ENCODE measurements at places on chromosomes 2 and 18. TPM values are rescaled to one million over a fixed set of nuclear protein-coding genes. Genes with fewer than 3 reads are reported as not detected.

Gene FER1L5
- 0.18 TPM for polyA plus RNA-seq

Gene UCN
- polyA plus RNA-seq: 0.99 TPM

Gene MAP3K19
- not detected for polyA plus RNA-seq

Gene DNER
- 4.7 TPM for polyA plus RNA-seq

Gene CD207
- not detected for polyA plus RNA-seq

Gene REG1B
- not detected for polyA plus RNA-seq
